ENCODE measurements at places on chromosomes 1 and 21. TPM values are rescaled to one million over a fixed set of nuclear protein-coding genes. Genes with fewer than 3 reads are reported as not detected.
A peak's percentile ranks its signal among the peaks of the same experiment; 100 is the strongest.

GRCh38 chr1:223110952-223111351, 32.1 kb downstream of the TLR5 start:
- H3K36me3 ChIP-seq, result no peaks in the 10 kb centered on the region
- no peak overlapping the region for H3K4me3 ChIP-seq
- H3K27ac ChIP-seq, result no peak overlapping the region
- H3K4me1 ChIP-seq, result no peaks in the 10 kb centered on the region

- H3K36me3 ChIP-seq, result no peaks in the 10 kb centered on the region
- peak overlapping the region; percentile 67 for H3K4me3 ChIP-seq
- peak overlapping the region; percentile 91 for H3K27ac ChIP-seq
Observed at GRCh38 chr1:173020138-173020750, 30.5 kb downstream of the TNFSF18 start.

The TMEM269 gene
- not detected for polyA plus RNA-seq

DNA sequence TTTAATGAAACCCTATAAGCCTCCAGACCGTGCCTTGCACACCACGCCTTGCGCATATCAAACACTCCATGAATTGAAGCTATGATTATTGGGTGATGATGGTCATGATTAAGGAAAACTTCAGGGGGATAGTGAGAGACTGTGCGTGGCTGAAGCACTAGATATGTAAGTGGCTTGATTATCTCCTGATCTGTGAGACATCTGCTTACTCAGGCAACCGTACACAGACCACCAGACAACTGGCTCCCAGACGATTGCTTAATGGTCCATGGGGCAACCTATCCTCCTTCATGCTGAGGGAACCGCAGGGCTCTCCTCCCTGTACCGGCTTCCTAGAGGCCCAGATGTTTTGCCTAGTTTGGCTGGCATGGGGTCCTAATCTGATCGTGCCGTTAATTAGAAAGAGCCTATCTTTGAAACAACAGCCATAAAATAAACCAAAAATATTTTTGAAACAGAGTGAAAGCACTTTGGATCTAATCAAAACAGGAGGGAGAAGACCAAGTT, 51.6 kb downstream of the IRF2BP2 start:
- no peaks in the 10 kb centered on the region for H3K36me3 ChIP-seq
- no peak overlapping the region for H3K27ac ChIP-seq
- no peaks in the 10 kb centered on the region for H3K27me3 ChIP-seq
- DNase-seq, result no peak
- H3K4me1 ChIP-seq, result no peaks in the 10 kb centered on the region

DNA sequence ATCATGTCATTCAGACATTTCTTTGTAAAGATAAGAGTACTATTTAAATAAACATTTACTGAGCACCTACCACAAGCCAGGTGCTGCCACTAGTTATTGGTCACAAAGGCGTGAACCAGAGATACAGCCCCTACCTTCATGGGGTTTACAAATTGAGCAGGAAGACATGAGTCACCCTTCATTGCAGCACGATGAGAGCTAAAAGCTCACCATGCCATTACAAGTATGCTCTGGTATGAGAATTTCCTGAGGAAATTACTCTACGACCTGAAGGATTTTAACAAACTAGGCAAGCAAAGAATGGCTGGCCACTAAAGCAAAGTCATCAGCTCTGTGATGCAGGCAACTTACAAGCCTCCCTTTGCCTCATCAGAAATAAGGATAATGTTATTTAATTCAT, 346.8 kb downstream of the BRINP2 start:
- no peaks in the 10 kb centered on the region for H3K36me3 ChIP-seq
- H3K27ac ChIP-seq, result no peak overlapping the region
- no peak for DNase-seq
- no peaks in the 10 kb centered on the region for H3K27me3 ChIP-seq
- H3K4me3 ChIP-seq, result no peak overlapping the region
- no peaks in the 10 kb centered on the region for H3K4me1 ChIP-seq

- peak overlapping the region; percentile 24 for H3K27ac ChIP-seq
- H3K4me3 ChIP-seq, result peak overlapping the region; percentile 69
- no peaks in the 10 kb centered on the region for H3K36me3 ChIP-seq
- H3K27me3 ChIP-seq, result no peaks in the 10 kb centered on the region
Observed at GRCh38 chr1:172398970-172399755, 21.3 kb upstream of the C1orf105 start.

DNA sequence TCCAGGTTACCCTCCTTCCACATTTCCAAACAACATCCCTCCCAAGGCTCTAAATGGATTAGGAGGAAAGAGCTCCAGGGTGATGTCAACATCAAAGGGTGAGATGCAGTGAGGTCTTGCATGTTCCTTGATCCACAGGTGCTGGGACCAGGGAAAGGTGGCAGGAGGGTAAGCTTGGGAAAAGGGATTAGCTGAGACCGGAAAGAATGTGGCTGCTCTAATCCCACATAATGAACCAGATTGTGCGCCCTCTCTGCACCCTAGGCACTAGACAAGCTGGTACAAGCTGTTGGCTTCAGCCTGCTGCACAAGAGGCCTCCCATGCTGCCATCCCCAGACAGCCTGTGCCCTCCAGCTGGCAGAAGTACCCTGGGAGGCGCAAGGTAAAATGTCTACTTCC, 34.9 kb downstream of the PLXNA2 start:
- H3K36me3 ChIP-seq, result no peaks in the 10 kb centered on the region
- no peak overlapping the region for H3K4me3 ChIP-seq
- H3K27ac ChIP-seq, result no peak overlapping the region
- no peak for DNase-seq
- no peaks in the 10 kb centered on the region for H3K27me3 ChIP-seq
- H3K4me1 ChIP-seq, result no peaks in the 10 kb centered on the region

The SGIP1 gene
- not detected for polyA plus RNA-seq

The RNF186 gene
- not detected for polyA plus RNA-seq

The LENEP gene
- not detected for polyA plus RNA-seq

GRCh38 chr1:236124965-236125364, 17.4 kb upstream of the GPR137B start:
- peaks cover 26% of the 10 kb centered on the region for H3K4me1 ChIP-seq
- no peaks in the 10 kb centered on the region for H3K36me3 ChIP-seq
- H3K27ac ChIP-seq, result no peak overlapping the region
- H3K27me3 ChIP-seq, result peaks cover 5% of the 10 kb centered on the region
- DNase-seq, result no peak

DNA sequence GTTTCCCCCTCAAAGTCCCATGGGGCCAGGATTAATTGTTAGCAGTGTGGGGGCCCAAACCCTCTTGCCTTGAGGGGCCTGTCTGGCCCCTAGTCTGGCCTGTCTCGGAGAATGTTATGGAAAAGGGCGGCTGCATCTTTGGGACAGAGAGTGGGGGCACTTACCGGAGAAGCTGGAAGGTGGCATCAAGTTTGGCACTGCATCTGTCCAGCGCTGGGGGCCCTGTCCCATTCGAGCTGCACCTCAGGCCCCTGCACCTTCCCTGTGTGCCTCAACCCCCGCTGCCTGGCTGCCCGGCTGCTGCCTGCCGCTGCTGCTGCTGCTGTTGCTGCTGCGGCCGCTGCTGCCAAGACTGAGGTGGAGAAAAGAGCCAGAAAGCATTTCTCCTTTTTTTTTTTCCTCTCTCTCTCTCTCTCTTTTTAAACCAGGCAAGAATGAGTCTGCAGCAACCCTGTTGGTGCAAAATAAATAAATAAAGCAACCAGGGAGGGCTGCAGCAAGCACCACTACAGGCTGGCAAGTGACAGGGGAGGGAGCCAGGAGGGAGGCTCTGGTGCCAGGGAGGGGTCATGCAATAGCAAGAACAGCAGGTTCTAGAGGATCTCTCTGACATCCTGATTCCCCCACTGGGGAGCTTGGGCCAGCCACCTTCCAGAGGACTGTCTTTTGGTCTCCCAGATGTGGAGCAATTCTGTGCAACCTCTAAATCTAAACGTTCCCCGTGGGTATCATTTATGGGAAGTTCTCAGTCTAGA, at the start of gene LINGO4:
LINGO4 (minus strand) TSS at position 354 of the 755 bp plus-strand sequence. CDS start 2,715 bp downstream, outside the sequence.
- H3K4me1 ChIP-seq, result peaks cover 24% of the 10 kb centered on the region
- H3K36me3 ChIP-seq, result no peaks in the 10 kb centered on the region
- H3K4me3 ChIP-seq, result no peak within 1 kb of the TSS
- no peak for DNase-seq

DNA sequence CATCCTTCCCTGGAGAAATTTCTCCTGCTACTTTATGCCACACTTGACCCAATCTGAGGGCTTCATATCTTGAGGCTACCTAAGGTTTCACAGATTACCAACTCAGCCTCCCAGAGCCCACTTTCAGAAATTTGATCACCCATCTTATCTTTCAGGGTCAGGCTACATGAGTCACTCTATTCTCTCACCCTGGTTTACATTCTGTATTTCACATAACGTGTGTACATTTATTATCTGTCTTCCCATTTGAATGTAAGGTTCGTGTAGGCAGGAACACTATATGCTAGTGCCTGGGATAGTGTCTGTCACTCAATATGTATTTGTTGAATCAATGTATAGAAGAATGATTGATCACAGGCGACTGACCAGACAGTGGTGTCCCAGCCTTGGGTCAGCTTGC, 124.8 kb downstream of the UBE2U start:
- H3K27ac ChIP-seq, result no peak overlapping the region
- no peaks in the 10 kb centered on the region for H3K4me1 ChIP-seq
- no peak overlapping the region for H3K4me3 ChIP-seq
- DNase-seq, result no peak
- H3K36me3 ChIP-seq, result no peaks in the 10 kb centered on the region

GRCh38 chr1:230268371-230269170, 157.6 kb downstream of the PGBD5 start:
- no peak for DNase-seq
- H3K36me3 ChIP-seq, result peaks cover 16% of the 10 kb centered on the region
- H3K27me3 ChIP-seq, result no peaks in the 10 kb centered on the region
- H3K4me1 ChIP-seq, result peaks cover 66% of the 10 kb centered on the region
- no peak overlapping the region for H3K4me3 ChIP-seq

The VPS26C gene
- 61.1 TPM for polyA plus RNA-seq

The DISC1 gene
- polyA plus RNA-seq, result 2.1 TPM

- no peak overlapping the region for H3K27ac ChIP-seq
- H3K27me3 ChIP-seq, result no peaks in the 10 kb centered on the region
- H3K36me3 ChIP-seq, result no peaks in the 10 kb centered on the region
- H3K4me1 ChIP-seq, result no peaks in the 10 kb centered on the region
Observed at GRCh38 chr1:150243003-150243402, 7.1 kb upstream of the ANP32E start.

DNA sequence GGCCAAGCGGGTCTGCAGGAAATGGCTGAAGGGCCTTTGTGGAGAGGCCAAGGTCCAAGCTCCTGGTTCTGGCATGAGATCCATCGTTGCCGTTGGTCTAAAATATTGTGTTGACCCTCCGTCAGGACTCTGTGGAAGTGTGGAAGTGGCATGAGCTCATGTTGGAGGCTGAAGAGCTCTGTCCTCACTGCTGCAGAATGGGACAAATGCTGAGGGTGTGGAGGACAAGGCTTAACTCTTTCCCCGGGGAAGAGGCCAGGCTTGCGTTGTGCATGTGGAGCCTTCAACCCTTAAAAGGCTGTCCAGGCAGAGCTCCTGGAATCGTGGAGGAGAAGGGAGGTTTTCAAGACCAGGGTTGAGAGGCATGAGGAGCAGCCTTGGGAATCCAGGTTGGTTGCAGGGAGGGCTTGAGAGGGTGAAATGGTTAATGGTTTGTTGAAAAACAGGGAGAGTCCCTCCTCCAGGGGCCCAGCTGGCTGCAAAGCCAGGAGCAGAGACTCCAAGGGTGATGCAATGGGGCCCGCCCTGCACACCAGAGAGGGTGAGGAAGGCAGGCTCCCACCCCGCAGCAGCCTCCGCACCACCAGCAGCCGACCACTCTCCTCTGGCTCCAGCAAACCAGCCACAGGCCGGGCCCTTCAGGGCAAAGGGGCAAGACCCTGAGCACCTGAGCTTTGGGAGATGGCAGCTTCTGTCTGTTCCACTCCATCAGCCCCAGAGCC, 6.7 kb upstream of the AHCYL1 start:
- no peaks in the 10 kb centered on the region for H3K4me1 ChIP-seq
- no peak overlapping the region for H3K4me3 ChIP-seq
- H3K36me3 ChIP-seq, result no peaks in the 10 kb centered on the region
- no peak overlapping the region for H3K27ac ChIP-seq

DNA sequence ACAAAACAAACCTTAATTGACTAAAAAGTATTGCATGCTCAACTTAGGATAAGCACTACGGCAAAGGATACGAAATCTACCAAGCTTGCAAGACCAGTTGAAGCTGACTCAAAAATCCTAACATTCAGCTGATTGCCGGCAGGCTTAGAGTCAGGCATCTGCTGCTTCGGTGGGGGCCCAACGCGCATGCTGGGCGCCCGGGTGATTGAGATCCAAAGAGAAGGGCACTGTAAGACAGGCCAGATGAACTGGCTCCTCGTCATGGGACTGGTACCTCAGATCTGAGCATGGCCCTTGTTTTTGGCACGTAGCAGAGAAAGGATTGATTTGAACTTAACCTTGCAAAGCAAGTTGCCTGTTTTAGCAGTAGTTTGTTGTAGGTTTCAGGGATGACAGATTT, 86.6 kb downstream of the PRDM2 start:
- H3K27me3 ChIP-seq, result no peaks in the 10 kb centered on the region
- no peak overlapping the region for H3K4me3 ChIP-seq
- no peak overlapping the region for H3K27ac ChIP-seq
- H3K4me1 ChIP-seq, result peaks cover 26% of the 10 kb centered on the region

DNA sequence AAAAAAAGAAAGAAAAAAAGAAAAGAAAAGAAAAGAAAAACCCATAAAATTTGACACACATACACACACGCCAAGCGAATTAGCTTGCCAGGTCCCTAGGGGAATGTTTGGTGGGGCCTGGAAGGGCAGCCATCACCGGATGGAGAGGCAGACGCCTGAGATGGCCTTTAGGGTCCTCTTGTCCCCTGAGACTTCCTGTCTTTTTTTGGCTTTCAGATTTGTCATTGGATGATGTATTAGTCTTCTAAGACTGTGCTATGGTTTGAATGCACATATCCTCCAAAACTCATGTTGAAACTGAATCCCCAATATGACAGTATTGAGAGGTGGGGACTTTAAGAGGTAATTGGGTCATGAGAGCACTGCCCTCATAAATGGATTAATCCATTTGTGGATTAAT, 211.8 kb downstream of the TOMM20 start:
- no peaks in the 10 kb centered on the region for H3K36me3 ChIP-seq
- H3K27ac ChIP-seq, result no peak overlapping the region
- no peak overlapping the region for H3K4me3 ChIP-seq
- no peak for DNase-seq
- H3K4me1 ChIP-seq, result peaks cover 6% of the 10 kb centered on the region

DNA sequence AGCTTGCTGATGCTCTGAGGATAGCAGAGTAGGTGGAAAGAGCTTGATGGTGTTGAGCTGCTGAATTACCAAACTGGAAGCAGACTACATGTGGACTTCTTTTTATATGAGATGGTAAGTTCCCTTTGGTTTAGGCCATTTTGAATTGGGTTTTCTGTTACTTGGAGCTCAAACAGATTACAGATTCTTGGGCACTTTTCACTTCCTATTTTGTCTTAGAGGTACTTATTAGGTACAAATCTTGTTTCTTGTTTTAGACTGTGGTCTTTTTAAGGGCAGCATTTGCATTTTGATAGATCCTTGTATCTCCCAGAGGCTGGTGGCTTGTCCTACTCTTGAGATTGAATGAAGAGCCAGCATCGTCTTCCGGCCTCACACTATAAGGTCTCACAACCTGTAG, 70.2 kb downstream of the GADD45A start:
- peak overlapping the region; percentile 62 for H3K27ac ChIP-seq
- peaks cover 9% of the 10 kb centered on the region for H3K4me1 ChIP-seq
- no peak for DNase-seq
- H3K4me3 ChIP-seq, result no peak overlapping the region
- no peaks in the 10 kb centered on the region for H3K36me3 ChIP-seq

- no peaks in the 10 kb centered on the region for H3K27me3 ChIP-seq
- H3K36me3 ChIP-seq, result peaks cover 19% of the 10 kb centered on the region
- DNase-seq, result no peak
- H3K4me1 ChIP-seq, result no peaks in the 10 kb centered on the region
- no peak overlapping the region for H3K4me3 ChIP-seq
- no peak overlapping the region for H3K27ac ChIP-seq
Observed at GRCh38 chr1:97365026-97365425, 555.8 kb downstream of the DPYD start.

The SPRR2E gene
- not detected for polyA plus RNA-seq
